NCI-H524 (cell line): ENCODE measurements at places on chromosomes 3 and 15.

DNA sequence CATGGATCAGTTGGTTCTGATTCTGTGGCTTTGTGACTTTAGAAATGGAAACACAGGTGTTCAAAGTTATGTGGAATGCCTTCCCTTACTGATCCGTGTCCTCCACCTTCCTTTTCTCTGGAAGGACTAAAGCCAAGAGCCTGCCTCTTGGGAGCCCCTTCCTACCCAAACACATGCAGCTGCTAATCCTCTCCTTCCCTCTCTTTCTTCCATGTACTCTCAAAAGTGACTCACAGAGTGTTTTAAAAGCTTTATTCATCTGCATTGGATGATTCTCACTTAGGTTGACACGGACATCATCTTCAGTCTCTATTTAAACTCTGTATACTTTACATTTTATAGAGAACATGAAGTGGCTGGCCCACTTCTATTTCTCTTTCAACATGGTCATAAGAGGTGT is 856.5 kb upstream of the ARPP21 start:
- no peak for DNase-seq

DNA sequence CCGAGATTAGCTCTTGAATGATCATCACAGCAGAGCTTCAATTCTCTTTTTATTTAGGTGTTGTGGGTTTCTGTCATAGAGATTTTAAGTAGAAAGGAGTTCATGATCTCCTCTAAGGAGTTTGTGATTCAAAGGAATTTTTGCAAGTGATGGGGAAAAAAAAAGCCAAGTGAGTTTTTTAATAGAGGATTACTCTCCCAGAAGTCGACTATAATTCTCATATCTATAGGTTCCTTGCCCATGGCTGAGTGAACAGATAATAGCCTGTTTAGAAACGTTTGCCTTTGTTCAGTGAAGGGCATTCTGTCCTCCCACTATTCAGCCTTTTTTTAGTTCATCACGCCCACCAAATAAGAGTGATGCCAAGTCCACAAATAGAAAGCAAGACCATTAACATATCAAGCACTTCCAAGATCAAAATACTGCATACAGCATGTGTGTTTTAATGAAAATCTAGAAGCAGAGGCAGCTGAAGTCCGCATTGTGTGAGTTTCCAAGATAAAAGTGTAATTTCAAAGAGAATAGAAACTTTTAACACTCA is 398.4 kb upstream of the CNTN3 start:
- DNase-seq: no peak

GRCh38 chr3:142863010-142863817 is 25.7 kb downstream of the PCOLCE2 start:
- peak; percentile 72 for DNase-seq

DNA sequence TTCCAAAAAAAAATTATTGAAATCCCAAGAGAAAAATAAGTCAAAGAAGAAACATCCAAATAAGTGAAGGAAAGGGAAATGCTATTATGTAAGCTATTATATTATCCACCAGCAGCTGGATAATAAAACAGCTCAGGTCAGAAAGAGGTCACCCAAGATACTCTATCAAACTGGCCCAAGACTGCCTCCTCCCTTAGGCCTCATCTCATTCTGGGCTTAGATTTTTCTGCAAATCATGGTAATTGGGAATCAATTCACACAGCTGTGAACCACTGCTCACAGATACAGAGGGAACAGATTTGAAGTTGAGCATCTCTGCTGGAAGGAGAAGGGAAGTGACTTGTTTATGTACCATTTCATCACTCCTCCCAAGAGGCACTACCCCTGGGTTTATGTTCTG is 294.6 kb upstream of the DPPA4 start:
- no peak for DNase-seq

DNA sequence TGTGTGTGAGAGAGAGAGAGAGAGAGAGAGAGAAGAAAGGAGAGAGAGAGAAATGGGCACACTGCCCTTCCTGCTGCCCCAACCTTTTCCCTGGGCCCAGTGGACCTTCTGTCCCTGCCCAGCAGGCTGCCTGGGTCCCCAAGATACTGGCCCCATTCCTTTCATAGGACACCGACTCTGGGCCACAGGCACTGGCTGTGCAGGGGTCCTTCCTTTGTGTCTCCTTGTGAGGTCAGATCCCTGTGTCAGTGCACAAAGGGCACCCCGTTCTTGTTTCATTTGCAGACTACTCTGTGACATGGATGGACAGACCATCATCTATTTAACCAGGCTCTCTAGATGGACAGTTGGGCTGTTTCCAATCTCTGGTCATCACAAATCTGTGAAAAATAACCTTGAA is 21.3 kb upstream of the KLF13 start:
- DNase-seq: no peak

DNA sequence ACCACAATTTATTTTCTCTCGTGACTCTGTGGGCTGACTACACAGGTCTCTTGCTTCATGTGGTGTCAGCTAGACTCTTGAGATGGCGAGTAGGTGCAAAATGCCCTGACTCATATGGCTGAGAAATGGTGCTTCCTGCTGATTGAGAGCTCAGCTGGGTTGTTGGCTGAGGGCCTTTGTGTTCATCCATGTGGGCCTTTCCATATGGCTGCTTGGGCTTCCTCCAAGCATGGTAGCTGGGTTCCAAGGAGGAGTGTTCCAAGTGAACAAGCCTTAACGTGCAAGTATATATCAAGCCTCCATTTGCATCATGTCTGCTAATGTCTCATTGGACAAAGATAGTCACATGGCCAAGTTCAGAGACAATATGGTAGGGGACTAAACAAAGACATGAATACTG is 164.0 kb downstream of the PDCD6IP start:
- no peak for DNase-seq

- DNase-seq: no peak
Observed at GRCh38 chr15:88748081-88748480, 55.2 kb upstream of the ACAN start.

DNA sequence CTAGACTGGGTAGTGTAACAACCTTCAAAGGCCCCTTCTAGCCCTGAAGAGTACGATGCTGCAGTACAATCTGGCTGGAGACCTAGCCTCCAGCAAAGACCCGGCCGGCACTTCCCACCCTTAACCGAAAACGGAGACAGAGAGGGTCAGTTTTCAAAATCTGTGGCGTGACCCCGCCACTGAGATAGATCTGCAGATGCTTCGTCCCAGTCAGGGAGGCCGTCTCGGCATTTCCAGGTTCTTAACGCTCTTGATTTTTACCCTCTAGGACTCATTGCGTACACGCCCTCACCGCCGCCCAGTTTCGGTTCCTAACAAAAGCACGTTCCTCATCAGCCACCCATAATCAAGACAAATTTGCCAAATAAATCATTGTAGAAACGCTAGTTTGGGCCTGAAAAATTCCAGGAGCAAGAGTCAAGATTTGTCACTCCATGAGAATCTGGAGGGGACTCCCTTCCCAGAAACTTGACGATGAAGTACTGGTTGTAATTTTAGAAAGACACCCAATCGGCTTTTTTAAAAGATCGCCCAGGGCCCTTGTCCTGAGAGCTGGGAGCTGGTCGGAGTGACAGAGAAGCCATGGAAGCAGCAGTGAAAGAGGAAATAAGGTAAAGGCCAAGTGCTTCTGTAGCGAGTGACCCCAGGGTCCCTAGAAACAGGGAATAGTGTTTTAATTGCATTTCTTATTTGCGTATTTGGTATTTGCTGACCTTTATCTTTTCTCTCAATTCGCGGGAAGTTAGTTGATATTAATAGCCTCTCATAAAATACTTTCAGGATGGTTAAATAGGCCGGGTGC is 868 bp upstream of the TMEM87A start:
- peak; percentile 59 for DNase-seq

DNA sequence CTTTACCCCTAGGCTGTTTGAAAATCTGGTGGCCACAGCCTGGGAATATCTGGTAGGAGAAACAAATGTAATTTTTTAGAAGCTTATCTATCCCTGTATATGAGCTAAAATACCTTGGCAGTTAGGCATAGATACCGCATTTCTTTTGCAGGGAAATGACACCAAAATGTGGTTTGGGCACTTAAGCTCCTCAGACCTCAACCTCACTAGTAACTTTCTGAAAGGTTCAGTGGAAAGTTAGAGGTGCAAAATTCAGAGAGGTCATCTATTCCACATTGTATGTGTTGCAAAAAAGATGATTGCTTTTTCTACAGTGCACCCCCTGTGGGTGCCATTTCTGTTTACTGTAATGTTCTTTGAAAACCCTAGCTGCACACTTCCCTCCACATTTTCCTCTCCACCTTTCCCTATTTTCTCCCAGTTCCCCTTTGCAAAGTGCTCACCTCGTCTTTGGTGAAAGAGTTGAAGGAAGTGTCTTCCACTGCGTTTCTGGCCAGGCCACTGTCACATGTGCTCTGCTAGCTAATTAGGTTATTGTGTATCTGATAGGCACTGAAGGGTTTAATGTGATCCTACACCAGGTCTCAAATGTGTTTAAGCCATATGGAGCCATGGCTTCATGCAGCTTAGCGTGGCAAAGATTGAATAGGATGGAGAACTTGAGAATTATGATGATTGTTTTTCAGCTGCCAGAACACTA is 1.3 kb downstream of the SACM1L start:
- DNase-seq: peak; percentile 87

- no peak for DNase-seq
Observed at GRCh38 chr3:99319961-99320360, 318.4 kb upstream of the COL8A1 start.

GRCh38 chr3:185280572-185281365 is 26.9 kb upstream of the EHHADH start:
- peak; percentile 76 for DNase-seq

- no peak for DNase-seq
Observed at GRCh38 chr15:77621847-77622208, 10.9 kb downstream of the LINGO1 start.

DNA sequence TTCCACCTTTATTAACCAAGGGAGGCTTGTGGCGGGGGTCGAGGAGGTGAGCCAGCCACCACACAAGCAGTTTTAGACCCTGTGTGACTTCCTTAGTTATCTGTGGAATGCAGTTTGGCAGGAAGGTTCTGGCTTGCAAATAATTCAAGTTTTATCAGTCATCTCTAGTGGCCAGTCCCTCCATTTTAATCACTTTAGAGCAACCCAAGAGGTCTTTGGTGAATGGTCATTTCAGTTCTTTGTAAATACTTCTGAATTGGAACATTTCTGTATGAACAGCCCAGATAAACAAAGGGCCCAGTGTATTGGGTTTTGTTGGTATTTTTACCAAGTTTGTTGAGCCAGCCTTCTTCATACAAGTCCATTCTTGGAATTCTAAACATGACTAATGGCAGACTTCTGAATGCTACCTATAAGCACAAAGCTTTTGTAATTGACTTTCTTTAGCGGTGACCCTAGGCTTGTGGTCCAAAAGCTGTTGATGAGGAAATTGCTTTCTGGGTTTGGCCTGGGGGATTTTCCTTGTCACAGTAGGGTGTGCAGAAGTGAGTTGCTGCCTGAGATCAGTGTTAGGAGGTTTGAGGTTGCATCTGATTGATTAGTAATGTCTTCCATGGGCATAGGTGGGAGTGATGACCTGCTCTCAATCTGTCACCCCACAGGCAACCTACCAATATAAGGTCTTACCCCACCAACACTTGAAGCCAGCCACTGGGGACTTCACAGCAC is 193.3 kb upstream of the TOPAZ1 start:
- no peak for DNase-seq

GRCh38 chr3:53675022-53675697 is 171.1 kb downstream of the CHDH start:
- DNase-seq: no peak

DNA sequence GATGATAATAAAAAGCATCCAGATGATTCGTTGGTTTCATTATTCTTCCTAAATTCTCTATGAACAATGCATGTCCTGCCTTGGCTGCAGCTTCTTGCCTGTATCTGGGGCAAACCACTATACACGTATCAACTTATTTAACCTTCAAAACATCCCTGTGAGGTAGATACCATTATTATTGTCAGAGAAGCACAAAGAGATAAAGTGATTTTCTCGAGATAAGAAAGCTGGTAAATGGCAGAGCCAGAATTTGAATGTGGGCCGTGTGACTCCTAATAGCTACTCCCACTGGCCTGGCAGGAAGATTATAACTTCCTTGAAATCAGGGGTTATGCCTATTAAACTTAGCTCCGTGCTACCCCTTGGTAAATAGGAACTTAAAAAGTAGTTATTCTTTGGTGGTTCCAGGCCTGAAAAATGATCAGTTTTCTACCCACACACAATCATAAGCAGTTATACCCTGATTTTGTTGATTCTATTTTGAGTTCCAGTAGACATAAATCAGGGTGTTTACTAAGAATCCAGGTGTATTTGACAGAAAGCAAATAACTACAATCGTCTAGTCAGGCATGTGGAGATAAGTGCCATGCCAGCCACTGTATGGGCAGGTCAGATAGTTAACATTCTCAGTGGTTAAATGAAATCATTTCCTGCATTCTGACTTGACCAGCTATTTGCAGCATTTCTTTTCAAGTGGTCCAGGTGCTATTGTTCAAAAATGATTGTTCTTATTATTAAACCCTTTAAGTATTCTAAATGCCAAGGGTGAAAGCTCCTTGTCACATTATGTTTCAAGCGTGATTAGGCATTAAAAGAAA is 99.2 kb upstream of the LRRN1 start:
- DNase-seq: no peak

DNA sequence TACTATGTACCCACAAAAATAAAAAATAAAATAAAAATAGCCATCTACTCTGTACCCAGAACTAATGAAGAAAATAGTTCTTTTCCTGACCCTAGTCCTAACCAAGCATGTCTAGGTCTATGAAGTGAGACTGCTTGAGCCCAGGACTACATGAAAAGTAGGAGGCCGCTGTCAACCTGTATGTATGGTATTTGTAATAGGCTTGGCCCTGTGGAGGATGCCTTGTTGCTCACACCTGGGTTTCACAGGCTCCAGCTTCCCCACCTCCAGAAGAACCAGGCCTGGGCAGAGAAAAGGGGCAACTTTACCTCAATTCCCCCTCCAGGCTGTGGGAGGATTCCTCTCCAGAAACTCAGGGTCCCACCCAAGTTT is 6.8 kb upstream of the PKM start:
- DNase-seq: no peak

DNA sequence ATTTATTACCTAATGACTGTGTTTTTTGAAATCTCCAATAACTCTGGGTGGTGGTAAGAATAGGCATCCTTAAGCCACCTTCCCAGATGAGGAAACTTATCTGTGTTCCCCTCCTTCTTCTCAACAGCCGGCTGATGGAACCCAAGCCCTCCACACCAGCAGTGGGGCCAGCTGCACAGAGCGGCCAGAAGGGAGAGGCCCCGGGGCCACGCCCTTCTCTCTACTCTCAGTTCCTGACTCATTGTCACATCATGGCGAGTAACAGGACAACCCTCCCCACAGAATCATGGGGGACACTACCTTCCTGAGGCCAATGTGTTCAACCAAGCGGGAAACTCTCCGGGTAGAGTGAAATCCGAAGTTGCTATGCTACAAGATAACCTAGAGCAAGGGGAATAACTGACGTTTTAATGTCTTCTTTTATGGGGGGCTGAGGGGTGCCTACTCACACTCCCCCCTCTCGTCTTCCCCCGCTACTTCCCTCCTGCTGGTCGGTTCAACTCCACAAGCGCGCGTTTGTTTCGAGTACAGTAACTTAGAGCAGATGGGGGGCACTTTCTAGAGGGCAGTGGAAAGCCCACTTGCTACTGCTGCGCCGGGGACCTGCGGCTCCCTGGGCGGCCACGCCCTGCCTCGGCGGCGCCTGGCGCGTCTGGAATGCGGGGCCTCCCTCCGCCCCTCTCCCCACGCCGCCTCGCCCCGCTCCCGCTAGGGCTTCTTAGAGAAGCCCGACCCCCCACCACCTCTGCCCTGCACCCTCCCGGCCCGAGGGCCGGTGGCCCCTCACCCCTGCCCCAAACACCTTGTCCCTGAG is 621 bp downstream of the ANXA2 start:
- DNase-seq: peak; percentile 41

- no peak for DNase-seq
Observed at GRCh38 chr3:188185717-188186251, 31.8 kb downstream of the LPP start.

- no peak for DNase-seq
Observed at GRCh38 chr3:121894301-121894990, at the start of gene SLC15A2. TSS of gene SLC15A2 (plus strand) at chr3:121894401. CDS start at chr3:121894477, 76 bp downstream.
